ENCODE measurements at places on chromosomes 16 and 17. TPM values are rescaled to one million over a fixed set of nuclear protein-coding genes. Genes with fewer than 3 reads are reported as not detected.

Gene ZNF19
- 1.3 TPM for total RNA-seq

Gene ZNF629
- 6.1 TPM for total RNA-seq

Gene LUC7L
- 27.6 TPM for total RNA-seq

Gene ZFHX3
- 4.4 TPM for total RNA-seq

Gene HID1
- total RNA-seq, result 48.5 TPM

Gene KRTAP1-4
- total RNA-seq, result not detected
